ENCODE measurements at places on chromosomes 16 and 17. TPM values are rescaled to one million over a fixed set of nuclear protein-coding genes. Genes with fewer than 3 reads are reported as not detected.
A peak's percentile ranks its signal among the peaks of the same experiment; 100 is the strongest.

DNA sequence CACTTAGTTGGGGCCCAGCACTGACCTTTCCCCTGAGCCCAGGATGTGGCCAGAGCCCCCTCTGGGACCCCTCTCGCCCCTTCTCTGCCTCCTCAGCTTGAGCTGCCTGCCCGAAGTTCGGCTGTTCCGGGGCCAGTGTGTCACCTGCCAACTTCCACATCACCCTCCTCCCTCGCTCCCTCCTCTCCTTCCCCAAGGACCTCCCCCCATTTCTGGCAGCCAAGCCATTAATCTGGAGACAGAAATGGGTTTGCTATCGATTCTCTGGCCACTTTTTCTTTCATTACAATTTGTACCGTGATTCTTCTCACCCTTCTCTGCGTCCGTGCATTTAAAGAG is 8.8 kb upstream of the ADAM11 start:
- no peak overlapping the region for H3K27ac ChIP-seq
- H3K4me1 ChIP-seq: no peaks in the 10 kb centered on the region
- H3K36me3 ChIP-seq: peaks cover 26% of the 10 kb centered on the region
- no peak for DNase-seq

DNA sequence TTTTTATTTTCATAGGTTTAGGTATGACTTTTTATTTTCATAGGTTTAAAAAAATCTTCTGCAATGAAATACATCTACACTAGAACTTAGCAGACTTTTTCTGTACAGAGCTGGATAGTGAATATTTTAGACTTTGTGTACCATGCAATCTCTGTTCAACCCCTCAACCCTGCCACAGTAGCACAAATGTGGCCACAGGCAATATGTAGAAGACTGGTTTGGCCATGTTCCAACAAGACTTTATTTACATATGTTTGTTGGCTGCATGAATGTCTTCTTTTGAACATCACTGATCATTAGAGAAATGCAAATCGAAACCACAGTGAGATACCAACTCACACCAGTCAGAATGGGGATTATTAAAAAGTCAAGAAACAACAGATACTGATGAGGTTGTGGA is 229.2 kb downstream of the SHISA9 start:
- no peak overlapping the region for H3K27ac ChIP-seq
- no peaks in the 10 kb centered on the region for H3K4me1 ChIP-seq
- no peak overlapping the region for H3K4me3 ChIP-seq
- H3K36me3 ChIP-seq: no peaks in the 10 kb centered on the region
- DNase-seq: no peak

DNA sequence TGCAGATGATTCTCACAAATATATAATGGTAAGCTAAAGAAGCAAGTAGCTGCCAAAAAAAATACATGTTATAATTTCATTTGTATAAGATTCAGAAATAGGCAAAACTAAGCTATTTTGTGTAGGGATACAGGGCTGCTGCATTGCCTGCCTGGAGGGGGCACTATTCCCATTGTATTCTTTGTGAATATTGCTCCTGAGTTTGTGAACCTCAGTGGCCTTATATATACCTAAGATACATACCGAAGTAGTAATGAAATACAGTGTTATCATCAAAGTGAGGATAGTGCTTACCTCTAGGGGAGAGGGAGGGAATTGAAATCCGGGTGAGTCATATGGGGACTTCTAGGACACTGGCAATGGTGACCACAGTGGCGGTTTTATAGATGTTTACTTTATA is 53.5 kb downstream of the C17orf58 start:
- H3K27ac ChIP-seq: no peak overlapping the region
- peaks cover 8% of the 10 kb centered on the region for H3K4me1 ChIP-seq
- no peak overlapping the region for H3K4me3 ChIP-seq
- peak; percentile 75 for DNase-seq

- H3K36me3 ChIP-seq: no peaks in the 10 kb centered on the region
- no peaks in the 10 kb centered on the region for H3K4me1 ChIP-seq
- no peak overlapping the region for H3K27ac ChIP-seq
- DNase-seq: no peak
- H3K27me3 ChIP-seq: no peaks in the 10 kb centered on the region
Observed at GRCh38 chr16:59988591-59988990, 1254.5 kb upstream of the GOT2 start.

- H3K27me3 ChIP-seq: no peaks in the 10 kb centered on the region
- H3K27ac ChIP-seq: peak overlapping the region; percentile 96
- peak overlapping the region; percentile 57 for H3K4me3 ChIP-seq
- DNase-seq: no peak
Observed at GRCh38 chr17:57406981-57407286, 150.6 kb downstream of the MSI2 start.

GRCh38 chr17:31917065-31917529 is 15.6 kb upstream of the UTP6 start:
- H3K27ac ChIP-seq: no peak overlapping the region
- no peaks in the 10 kb centered on the region for H3K36me3 ChIP-seq
- DNase-seq: no peak
- H3K27me3 ChIP-seq: no peaks in the 10 kb centered on the region
- H3K4me3 ChIP-seq: no peak overlapping the region

- H3K36me3 ChIP-seq: no peaks in the 10 kb centered on the region
- peaks cover 45% of the 10 kb centered on the region for H3K4me1 ChIP-seq
- peak; percentile 76 for DNase-seq
Observed at GRCh38 chr17:57419940-57420550, 163.7 kb downstream of the MSI2 start.

GRCh38 chr16:278863-279366 is 1.5 kb upstream of the ARHGDIG start:
- no peaks in the 10 kb centered on the region for H3K36me3 ChIP-seq
- H3K4me3 ChIP-seq: no peak overlapping the region
- peaks cover 11% of the 10 kb centered on the region for H3K27me3 ChIP-seq

DNA sequence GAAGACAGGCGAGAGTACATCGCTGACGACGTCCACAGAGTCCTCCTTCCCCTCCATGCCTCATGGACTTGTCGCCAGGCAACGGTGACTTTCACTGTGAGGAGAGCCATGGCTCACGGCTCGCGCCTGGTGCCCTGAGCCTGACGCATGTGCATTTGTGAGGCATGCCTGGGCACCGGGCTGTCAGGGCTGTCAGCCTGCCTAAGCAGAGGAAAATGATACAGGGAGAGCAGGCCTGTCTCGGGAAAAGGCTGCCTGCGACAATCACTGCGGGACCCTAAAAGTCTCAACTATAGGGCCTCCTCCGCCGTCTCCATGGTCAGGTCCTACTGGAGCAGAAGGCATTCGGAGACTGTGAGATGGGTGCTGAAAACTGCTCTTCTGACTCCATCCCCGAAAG is 135.5 kb upstream of the WSB1 start:
- H3K27me3 ChIP-seq: no peaks in the 10 kb centered on the region
- H3K4me3 ChIP-seq: no peak overlapping the region
- no peak overlapping the region for H3K27ac ChIP-seq
- no peaks in the 10 kb centered on the region for H3K36me3 ChIP-seq
- H3K4me1 ChIP-seq: no peaks in the 10 kb centered on the region

- DNase-seq: peak; percentile 25
- H3K36me3 ChIP-seq: peaks cover 8% of the 10 kb centered on the region
- H3K4me3 ChIP-seq: peak overlapping the region; percentile 89
- no peaks in the 10 kb centered on the region for H3K27me3 ChIP-seq
Observed at GRCh38 chr17:81713004-81713555, 996 bp downstream of the SLC25A10 start.

DNA sequence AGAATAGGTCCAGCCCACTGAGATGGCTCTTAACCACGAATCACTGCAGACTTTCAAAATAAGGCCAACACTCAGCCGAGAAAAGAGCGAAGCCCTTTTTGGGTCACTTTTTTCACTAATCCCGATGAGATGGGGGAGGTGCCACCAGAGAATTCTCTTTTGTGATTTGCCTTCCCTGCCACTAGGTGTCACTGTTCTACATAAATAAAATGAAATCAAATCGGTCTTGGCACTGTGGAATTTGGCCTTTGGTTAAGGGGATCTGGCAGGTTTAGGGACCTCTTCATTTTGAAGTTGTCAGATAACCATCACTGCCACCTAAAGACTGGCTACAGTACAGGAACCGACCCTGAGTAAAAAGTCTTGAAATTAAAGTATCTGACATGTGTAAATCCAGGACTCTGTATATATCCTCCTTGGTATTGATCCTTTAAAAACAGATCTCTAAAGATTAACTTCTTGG is 147.0 kb downstream of the HS3ST4 start:
- no peaks in the 10 kb centered on the region for H3K4me1 ChIP-seq
- H3K27ac ChIP-seq: no peak overlapping the region
- peak; percentile 61 for DNase-seq

HBA1 gene
- not detected for total RNA-seq

EPOP gene
- total RNA-seq: 12.6 TPM

CD300LD gene
- not detected for total RNA-seq

CASKIN1 gene
- 1.7 TPM for total RNA-seq

SLC2A4 gene
- 0.29 TPM for total RNA-seq

KRT28 gene
- total RNA-seq: not detected

SLC6A2 gene
- not detected for total RNA-seq

SHISA9 gene
- total RNA-seq: not detected

STH gene
- not detected for total RNA-seq

ANKRD40CL gene
- not detected for total RNA-seq

ACE gene
- 8.7 TPM for total RNA-seq
